Stimulated activated CD8-positive, alpha-beta memory T cell treated with anti-CD3 and anti-CD28 coated beads, Interleukin-4, amount 100 ng/mL, for 24 hours (primary cell): ENCODE measurements at places on chromosomes 16 and 17.
A peak's percentile ranks its signal among the peaks of the same experiment; 100 is the strongest.

GRCh38 chr17:35291802-35292201 is 48.9 kb downstream of the SLFN5 start:
- DNase-seq: no peak

- DNase-seq: no peak
Measured at GRCh38 chr16:57371494-57372371, 557 bp upstream of the CX3CL1 start.

GRCh38 chr16:11637320-11637719 is 30.9 kb upstream of the SNN start:
- DNase-seq: no peak

- no peak for DNase-seq
Measured at GRCh38 chr17:27977751-27978688, 64.5 kb upstream of the NLK start.

- no peak for DNase-seq
Measured at GRCh38 chr16:49464877-49465504, 91.4 kb downstream of the C16orf78 start.

DNA sequence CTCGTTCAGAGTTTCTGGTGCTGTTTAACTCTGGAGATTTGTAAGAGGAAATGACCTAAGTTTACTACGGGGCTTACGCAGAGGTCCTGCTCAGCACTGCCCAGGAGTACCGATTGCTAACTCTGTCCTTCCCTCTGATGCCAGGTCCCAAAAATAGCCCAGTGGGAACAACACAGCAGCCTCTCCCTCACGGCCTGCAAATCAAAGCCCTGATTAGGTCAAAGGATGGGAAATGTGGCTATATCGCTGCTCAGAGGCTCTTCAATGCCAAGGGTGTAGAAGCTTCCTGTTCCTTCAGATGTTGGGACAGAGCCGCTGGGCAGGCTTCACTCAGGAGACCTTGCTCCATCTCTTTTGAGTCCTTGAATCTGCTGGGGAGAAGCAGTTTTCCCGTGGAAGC is 174.2 kb upstream of the KCNJ16 start:
- DNase-seq: no peak

DNA sequence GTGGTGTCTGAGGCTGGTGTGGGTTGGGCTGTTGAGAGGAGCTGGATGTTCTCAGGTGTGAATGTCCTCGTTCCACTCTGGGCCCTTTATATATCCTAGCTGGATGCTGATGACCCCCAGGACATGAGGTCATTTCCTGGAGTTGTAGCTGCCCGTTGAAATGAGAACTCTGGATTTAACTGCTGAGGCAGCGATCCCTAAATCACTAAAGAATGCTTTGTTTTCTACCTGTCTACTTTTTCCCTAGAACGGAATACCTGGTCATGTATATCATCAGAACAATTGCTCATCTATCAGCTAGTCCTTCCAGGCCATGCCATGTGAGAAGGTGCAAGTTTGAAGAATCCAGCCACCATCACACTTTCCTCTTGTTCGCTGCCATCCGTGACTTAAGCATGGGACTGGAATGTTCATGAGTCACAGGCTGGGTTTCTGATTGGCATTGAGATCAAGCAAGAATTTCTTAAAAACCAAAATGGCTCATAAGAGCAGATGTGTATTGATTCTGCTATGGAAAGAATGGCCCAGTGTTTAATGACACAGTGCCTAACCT is at the start of gene KRTAP2-3:
KRTAP2-3 (minus strand) TSS at position 63 of the 553 bp plus-strand sequence. CDS start 64 bp downstream, outside the sequence.
- DNase-seq: no peak

DNA sequence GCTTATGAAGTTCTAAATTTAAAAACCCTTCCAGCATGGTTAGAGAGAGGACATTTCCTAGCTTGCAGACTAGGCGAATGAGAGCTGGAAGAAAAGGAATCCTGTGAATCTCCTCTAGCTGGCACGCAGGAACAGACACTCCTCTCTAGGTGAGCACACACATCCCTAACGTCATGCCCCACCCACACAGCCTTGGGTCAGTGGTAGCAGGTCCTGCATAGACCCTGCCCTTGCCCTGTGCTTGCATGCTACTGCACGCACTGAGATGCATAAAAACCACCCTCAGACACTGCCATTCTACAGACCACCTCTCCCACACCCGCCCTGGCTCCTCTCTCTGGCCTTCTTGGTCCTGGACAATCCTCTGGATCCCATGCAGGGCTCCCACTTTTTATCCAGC is 23.5 kb downstream of the CES1 start:
- no peak for DNase-seq

- no peak for DNase-seq
Measured at GRCh38 chr17:62671553-62671952, 44.1 kb downstream of the MRC2 start.

DNA sequence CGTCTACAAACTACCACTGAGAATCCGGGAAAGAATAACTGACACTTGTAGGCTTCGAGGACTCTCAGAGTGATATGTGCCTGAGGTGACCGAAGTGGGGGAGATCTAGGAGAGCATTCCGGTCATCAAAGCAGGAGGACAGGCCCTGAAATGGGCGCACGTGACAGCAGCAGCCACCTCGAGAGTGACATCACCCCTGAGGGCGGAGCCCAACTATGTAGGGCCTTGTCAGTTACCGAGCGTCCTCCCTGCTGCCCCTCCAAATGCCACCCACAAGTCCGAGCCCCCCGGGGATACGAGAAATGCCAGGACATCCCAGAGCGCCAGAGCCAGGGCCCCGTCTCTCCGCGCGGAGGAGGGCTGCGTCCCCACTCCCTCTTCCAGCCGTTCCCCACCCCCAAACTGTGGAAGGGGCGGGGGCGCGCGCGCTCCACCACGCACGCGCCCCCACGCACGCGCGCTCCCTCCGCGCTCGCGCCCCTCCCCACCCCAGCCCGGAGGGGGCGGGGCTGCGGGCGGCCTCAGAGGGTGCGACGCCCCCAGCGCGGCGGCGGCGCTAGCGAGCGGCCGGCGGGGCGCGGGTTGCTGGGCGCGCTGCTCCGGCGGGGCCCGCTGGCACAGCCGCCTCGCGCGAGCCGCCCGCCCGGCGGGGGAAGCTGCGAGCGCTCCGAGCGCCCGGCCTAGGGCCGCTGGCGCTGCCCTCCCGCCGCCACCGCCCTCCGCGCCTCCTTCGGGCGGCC is at the start of gene TANC2:
TANC2 (plus strand) TSS at position 550 of the 740 bp plus-strand sequence. CDS start 43,325 bp downstream, outside the sequence.
- peak; percentile 58 for DNase-seq

DNA sequence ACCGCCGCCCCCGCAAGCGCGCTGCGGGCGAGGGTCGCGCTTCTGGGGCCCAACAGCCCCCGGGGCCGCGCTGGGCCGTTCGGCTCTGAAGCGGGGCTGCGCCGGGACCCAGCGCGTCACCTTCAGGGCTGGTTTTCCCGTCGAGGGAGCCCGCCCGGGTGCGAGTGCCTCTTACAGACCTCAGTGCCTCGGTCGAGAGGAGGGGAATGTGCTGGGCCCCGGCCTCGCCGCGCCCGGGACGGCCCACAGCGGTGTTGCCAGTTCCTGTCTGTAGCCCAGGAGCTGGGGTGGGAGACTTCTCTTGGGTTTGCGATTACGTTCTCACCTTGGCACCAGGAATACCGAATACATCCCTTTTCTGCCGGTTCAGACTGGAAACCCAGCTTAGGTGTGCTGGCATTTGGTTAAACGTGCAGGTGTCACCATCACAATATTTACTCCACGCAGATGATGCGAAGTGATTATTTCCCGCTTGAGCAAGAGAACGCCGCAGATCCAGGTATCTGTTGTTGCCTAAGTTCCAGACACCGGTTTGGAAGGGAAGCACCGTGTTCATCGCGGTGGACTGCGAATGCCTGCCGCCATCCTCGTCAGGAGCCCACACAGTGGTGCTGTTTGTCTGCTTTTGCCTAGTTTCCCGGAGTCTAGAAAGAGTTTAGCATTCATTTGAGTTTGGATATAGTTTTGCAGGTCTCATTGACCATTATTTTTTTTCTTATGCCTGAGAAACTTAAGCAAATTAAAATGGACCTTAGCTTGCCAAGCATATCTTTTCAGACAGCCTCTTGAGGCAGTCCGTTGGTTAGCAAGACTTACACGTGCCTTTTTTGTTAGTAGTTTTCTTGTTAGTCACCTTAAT is 914 bp downstream of the MAP1LC3B start:
- peak; percentile 20 for DNase-seq

- DNase-seq: no peak
Measured at GRCh38 chr16:60481591-60481990, 1554.6 kb downstream of the CDH8 start.

DNA sequence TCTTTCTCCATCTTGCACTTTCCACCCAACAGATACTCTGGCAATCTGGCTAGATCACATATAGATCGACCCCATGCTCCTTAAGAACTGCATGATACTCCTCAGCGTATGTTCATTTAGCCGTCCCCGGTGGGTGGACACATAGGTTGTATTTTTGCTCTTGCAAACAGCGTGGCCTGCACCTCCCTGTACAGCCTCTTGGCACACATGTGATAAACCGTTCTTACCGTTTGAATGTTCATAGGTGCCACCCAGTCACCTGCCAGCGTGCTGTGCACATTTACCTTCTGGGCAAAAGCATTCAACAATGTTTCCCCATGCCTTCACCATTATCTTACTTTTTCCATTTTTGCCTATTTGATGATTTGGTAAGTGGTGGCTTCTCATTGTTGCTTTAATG is 6.2 kb downstream of the TNP2 start:
- no peak for DNase-seq

- DNase-seq: no peak
Measured at GRCh38 chr16:54422159-54422558, 135.6 kb upstream of the IRX3 start.

DNA sequence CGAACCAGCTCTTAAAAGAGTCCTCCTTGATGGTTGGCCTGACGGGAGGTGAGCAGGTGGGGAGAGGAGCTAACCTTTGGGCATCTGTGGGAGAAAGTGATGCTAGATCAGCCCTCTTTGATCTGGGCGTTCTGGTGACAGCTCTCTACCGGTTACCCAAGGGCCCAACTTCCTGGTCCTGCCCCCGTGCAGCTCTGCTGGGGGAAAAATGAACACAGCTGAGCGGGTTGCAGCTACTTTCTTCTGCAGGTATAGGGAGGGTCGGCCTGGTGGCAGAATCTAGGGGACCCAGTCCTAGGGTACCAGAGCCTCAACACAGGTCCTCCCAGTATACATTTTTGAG is 2.9 kb downstream of the SHISA9 start:
- no peak for DNase-seq

DNA sequence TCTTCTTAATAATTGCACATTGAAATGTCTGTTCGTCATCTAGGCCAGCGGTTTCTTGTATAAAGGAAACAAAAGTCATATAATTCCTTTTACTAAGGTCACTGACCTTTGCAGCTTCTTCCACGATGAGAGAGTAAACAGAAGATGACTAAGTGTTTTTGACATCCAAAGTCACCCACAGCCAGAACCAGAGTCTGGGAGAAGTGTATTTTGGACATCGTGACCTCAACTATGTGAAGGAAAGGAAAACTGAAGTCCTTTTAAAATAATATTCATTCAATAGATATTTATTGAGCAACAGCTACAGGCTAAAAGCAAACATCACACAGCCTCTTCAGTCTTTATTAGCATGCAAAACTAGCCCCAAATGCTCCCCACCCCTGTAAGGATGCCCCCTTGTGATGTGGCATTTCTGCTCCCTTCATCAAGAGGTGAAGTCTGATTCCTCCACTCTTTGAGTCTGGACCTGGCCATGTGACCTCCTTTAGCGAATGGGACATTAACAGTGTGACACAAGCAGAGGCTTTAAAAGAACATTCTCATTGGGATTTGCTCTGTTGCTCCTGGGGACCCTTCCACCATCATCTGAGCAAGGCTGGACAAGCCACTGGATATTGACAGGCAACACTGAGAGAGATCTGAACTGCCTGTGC is 8.1 kb upstream of the PMP22 start:
- no peak for DNase-seq

GRCh38 chr17:63772801-63773271 is 561 bp downstream of the CCDC47 start:
- DNase-seq: no peak

- DNase-seq: no peak
Measured at GRCh38 chr17:43146649-43147048, 21.5 kb upstream of the BRCA1 start.

- DNase-seq: no peak
Measured at GRCh38 chr17:20927308-20927977, 115.4 kb downstream of the USP22 start.

DNA sequence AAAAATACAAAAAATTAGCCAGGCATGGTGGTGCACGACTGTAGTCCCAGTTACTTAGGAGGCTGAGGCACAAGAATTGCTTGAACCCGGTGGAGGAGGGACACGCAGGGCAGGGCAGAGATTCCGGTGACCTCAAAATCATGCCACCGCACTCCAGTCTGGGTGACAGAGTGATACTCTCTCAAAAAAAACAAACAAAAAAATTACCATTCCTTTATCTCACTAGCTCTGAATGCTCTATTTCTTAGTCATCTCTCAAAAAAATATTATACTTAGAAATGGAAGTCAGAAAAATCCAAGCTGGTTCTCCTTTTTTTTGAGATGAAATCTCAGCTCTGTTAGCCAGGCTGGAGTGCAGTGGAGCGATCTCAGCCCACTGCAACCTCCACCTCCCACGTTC is 40.8 kb downstream of the SPOP start:
- DNase-seq: no peak

DNA sequence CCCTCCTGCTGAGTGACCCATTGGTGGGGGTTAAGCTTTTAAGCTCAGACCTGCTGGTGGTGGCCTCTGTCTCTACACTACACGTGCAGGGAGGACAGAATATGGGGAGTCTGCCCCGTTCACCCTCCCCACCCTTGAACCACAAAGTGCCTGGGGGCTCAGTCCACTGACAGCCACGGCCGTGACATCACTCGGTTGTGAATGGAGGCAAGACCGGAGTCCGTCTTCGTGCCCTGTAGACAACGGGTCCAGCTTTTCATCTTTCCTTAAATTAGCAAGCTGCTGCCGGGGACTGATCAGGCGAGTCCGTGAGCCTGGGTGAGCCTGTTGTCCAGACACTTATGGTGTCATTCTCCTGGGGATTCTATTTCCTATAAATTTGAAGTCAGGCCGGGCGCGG is 67.4 kb downstream of the CRISPLD2 start:
- no peak for DNase-seq

- no peak for DNase-seq
Measured at GRCh38 chr17:65936013-65936412, 255.9 kb downstream of the CEP112 start.

- no peak for DNase-seq
Measured at GRCh38 chr17:62566996-62567578, 60.4 kb upstream of the MRC2 start.

DNA sequence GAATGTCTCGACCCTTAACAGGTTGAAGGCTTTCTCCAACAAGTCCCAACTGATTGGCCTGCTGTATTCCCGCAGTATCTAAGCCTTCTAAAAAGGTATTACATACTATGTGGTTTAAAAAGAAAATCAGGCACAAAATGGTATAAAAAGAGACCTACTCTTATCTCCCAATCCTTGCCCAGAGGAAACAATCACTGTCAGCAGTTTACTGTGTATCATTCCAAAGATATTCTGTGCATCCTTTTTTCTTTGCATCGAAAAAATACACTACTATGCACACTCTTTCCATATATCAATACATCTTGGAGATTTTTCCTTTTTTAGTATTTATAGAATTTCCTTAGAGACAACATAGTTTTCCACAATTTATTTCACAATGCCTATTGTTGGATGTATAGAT is 118.8 kb upstream of the TBX2 start:
- no peak for DNase-seq
